ENCODE measurements at places on chromosomes 4 and X. TPM values are rescaled to one million over a fixed set of nuclear protein-coding genes. Genes with fewer than 3 reads are reported as not detected.

Gene CT45A1
- not detected for polyA plus RNA-seq

Gene PARM1
- polyA plus RNA-seq = 76.6 TPM

Gene HCCS
- 35.3 TPM for polyA plus RNA-seq

DNA sequence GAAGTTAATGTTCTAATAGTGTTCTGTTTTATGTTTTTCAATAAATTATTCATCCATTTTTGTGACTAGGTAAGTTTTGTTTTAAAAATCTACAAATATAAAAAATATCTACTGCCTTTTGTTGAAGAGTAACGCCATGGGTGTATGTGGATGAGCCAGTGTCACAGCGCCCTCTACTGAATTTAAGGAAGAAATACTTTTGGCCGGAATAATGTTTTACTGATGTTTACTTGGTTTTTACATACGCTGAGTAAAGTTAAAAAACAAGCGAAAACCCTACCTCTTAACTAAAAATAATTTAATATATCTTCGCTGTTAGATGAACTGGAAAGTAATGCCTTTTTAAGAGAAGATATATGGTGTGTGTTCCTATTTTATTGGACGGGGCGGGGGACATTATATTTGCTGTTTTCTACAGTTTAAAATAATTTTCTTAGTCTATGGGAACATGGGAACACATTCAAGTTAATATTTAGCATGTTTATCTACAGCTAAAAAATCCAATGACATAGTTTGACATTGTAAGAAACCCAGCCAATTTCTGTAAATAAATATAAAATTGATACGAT, 86.1 kb downstream of the CPE start:
- DNase-seq = peak; percentile 65

DNA sequence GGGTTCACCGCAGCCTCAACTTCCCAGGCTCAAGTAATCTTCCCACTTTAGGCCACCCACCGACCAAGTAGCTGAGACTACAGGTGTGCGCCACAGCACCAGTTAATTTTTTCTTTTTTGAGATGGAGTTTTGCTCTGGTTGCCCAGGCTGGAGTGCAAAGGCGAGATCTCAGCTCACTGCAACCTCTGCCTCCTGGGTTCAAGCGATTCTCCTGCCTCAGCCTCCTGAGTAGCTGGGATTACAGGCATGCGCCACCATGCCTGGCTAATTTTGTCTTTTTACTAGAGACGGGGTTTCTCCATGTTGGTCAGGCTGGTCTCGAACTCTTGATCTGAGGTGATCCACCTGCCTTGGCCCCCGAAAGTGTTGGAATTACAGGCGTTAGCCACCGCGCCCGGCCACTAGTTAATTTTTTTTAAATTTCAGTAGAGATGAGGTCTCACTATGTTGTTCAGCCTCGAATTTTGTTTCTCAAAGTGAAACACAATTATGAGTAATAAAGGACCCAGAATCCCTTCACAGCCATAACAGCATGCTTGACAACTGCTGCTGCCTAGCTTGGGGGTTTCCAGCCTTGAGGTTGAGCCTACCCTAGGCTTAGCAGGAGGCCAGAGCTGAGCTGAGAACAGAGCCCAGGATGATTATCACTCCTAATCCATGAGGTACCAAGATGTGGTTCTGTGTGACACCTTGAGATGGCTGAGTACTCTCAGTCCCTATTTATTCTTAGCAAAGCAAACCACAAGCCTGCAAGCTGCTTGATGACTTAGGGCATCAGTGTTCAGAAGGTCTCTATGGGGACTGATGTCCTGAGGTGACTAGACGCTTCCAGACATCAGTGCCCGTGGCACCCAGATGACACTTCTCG, 41.6 kb upstream of the NKRF start:
- no peak for DNase-seq

DNA sequence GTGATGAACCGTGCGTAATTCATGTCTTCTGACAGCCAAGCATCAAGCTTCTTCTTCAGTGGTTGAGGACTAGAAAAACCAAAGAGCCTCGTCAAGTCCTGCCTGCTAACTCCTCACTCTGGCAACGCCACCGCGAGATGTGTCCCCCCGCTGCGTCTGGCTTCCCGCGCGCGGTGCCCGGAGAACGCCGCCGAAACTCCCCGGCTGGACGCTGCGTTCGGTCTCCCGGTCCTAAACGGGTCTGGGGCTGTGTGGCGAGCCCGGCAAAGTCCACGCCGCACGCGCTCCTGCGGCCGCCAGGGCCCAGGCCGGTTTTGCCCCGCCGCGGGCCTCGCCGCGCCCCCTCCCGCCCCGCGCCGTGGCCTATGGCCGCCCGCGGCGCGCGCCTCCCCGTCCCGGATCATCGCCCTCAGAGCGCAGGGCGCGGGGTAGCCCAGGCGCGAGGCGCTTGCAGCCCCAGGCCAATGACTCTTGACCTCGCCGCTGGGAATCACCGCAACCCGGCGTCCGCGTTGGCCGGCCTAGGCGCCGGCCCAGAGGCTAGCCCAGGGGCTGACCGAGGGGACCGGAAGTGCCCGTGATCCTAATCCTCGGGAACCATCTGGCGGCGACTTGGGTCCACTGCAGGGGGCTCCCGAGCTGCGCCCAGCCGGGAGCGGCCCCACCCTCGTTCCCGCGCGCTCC, at the start of gene AADAT:
Gene AADAT, minus strand, starts transcription at position 289 of the 684 bp plus-strand sequence. Its CDS starts 266 bp downstream, at position 23.
- DNase-seq = peak; percentile 87

DNA sequence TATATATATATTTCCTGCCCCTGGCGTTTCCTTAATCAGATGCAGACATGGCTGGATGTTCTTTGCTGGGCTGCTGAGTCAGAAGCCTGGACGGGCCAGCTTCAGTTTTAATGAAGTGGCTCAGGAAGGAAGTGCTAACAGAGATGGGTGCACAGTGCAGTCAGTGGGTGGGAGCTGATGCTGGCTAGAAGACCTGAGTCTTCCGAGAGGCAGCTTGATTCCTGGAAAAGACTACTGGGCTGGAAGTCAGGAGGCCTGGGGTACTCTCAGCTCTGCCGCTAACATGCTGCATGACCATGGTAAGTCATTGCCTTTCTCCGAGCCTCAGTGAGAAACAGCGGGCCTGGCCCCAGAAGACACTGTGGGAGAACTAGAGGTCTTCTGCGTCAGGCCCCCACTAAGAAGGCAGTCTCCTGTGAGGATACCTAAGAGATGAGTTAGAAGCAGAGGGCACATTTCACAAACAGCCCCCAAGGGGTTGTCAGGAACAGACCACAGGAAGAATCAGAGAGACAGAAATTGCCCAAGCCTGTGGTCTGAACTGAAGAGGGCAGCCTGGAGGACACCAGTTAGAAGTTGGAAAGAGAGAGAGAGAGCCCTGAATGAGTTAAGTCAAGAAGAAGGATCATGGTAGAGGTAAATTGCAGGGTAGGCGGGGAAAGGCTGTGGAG, 8.3 kb upstream of the CD40LG start:
- DNase-seq = no peak

- peak; percentile 56 for DNase-seq
These were observed 144.0 kb downstream of the FNIP2 start for GRCh38 chr4:158912806-158913205.

DNA sequence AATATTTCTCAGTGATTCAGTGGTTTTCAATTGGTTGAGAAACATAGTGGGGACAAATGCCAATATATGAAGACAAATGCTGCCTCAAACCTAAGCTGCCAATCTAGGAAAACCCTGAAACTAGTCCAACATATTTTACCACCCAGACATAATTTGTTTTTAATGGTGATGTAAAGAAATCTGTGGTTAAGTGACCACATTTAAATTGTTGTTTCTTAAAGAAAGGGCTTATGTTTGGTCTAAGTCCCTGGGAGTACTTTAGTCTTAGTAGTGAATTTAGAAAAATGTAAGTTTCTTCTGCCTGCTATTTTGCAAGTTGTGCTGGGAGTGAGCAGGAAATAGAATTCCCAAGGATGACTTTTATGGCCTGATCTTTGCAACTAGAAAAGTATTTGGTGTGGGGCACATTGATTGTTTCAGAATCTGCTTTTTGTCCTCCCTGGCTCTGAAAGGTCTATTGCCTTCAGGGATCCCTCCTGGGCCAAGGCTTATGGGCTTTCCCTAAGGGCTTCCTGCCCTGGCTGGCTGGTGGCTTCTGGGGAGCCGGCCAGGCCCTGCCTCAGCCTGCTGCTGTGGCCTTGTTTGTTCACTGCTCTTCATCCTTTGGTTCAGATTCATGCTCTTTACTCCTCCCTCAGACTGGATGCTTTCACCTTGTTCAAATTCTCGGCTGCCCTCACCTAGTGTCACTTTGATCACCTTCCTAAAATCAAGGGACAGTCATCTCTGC, 169.8 kb upstream of the JADE1 start:
- DNase-seq = no peak

- no peak for DNase-seq
These were observed 21.4 kb downstream of the PHEX start for GRCh38 chrX:22053481-22053880.

DNA sequence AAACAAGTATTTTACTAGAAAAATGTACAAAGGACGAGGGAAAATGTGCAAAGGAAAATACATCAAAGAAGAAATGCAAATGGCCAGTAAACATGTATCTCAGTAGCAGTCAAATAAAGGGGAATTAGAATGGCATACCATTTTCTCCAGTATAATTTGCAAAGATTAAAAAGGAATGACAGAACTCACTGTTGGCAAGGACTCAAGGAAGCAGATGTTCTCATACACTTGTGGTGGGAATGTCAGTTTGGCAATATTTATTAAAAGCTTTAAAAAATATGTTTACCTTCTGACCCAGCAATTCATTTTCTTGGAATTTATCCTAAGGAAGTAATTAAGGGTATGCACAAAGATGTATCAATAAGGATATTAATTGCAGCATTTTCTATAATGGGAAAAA, 7.6 kb downstream of the CLCN5 start:
- no peak for DNase-seq
